NCI-H2029 treated with DMSO at 0.1 percent for 48 hours (cell line): ENCODE measurements at places on chromosomes 4 and X.

- no peak for DNase-seq
These were observed 139.0 kb downstream of the TSPAN5 start for GRCh38 chr4:98519268-98519977.

DNA sequence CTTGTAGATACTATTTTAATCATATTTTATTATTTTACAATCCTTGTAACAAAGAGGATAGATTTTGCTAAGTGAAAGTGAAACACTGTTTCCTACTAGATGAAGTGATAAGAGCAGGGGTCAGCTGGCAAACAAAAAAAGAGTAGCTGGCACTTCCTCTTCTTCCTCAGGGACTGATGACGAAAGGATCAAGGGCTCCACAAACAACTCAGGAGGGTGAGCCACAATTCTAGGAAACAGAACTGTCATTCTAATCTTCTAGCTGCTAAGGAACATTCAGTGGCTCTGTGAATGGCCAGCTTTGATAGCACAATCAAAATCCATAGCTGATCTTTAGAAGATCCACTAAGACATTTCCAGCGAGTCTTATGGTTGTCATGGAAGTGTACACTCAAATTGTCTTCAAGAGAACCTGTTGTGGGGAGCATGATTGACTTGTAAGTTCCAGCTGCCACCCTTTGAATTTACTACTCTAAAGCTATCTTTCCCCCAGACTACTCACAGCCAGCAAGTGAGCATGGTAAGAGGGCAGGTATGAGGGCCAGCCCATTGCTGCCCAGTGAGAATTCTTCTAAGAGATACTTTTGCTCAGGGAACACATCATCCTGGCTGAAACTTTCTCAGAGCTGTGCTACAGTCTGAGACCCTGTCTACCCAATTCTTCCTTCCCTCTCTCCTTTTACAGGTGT lies 275.7 kb upstream of the RASGEF1B start:
- peak; percentile 36 for DNase-seq

GRCh38 chr4:163590103-163590502 lies 95.6 kb downstream of the TMA16 start:
- DNase-seq, result no peak

GRCh38 chr4:141789716-141790115 lies 153.3 kb downstream of the IL15 start:
- no peak for DNase-seq

GRCh38 chrX:43836435-43837184 lies 45.6 kb downstream of the MAOB start:
- DNase-seq, result peak; percentile 0

DNA sequence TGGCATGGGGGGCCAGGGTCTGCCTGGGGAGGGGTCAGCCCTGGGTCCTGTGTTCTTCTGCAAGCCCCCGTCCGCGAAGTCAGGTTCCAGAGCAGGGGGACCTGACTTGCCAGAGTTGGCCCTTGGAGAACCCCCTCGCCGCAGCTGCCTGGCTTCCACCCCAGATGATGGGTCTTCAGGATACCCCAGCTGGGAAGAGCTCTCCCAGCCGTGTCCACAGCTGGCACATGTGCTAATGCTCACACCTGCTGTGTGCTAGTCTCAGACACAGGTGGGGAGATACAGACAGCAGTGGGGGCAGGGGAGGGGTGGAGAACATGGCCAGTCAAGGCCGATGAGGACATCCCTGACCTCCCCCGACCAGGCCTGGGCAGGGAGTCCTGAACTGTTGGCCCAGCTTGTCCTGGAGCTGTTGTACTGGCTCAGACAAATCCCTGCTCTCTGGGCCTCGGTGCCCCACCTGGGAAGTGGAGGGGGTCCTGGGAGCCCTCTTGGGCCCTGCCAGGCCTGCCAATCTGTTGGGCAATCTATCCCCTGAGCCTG lies 3.5 kb downstream of the ADRA2C start:
- DNase-seq, result no peak

DNA sequence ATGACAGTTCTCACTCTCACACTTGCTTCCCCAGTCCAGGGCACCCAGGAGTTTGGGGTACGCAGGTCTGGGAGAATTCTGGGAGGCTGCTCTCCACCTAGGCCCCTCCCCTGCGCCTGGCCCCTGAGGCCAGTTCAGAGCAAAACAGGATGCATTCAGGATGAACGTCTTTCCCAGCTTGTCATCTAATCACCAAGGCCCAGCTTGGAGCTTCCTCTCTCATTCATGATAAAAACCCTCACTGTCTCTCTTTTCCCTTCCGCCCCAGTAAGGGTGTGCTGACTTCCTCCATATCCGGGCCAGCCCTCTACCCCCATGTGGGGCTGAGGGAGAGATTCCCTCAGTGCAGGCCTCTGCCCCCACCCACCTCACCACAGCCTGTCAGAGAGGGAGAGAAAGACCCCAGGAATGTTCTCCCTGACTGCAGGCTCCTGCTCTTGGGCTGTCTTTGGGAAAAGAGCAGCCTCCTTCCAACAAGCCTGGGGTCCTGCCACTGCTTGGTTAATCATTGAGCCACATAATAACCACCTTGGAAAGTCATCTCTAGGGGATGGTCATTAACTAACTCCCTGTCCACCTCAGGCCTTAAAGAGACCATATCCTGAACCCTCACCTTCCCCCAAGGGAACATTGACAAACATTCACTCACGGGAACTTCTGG lies 50.1 kb downstream of the STARD8 start:
- no peak for DNase-seq

DNA sequence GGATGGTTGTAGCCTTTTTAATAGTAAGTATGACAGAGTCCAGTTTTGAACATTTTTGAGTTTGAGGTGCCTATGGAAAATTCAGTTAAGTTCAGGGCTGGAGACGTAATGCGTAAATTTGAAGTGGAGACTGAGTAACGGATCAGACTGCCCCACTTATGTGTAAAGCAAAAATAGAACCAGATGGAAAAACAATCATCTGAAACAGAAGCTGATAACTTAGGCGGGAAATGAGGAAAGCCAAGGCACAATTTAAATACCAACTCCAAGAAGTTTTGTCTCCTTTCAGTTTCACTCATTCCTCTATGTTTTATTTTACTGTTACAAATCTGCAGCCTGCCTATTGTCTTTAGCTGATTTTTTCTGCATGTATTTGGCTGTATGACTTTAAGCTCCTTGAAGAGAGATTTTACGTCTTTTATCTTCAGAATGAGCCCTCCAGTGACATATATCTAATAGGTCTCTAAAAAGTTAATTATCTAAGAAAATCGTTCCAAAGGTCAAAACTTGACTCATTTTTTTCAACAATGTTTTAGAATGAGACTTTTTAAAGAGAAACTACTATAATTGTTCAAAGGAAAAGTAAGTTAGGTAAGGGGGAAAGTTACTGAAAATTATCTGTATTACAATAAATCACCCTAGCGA lies 1.1 kb downstream of the SGCB start:
- no peak for DNase-seq

DNA sequence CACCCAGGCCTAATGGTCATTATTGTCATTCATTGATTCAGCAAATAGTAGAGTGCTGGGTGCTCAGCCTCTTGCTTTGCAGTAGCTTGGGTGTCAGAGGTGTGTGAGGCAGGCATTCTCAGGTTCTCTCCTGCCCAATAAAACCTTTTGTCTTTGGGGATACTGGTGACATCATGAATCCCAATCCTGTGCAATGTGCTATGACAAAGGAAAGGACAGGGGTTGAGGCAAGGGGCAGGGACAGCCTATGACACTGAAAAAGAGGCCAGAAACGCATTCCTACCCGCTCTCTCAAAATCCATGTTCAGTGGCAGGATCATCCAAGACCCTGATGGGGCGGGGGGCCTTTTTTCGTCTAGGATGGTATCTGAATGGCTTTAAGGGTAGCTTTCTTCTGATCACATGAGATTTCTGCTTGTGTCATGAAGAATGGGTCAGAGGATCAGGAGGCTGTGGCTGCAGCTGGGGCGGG lies 1.5 kb upstream of the FAM193A start:
- no peak for DNase-seq

DNA sequence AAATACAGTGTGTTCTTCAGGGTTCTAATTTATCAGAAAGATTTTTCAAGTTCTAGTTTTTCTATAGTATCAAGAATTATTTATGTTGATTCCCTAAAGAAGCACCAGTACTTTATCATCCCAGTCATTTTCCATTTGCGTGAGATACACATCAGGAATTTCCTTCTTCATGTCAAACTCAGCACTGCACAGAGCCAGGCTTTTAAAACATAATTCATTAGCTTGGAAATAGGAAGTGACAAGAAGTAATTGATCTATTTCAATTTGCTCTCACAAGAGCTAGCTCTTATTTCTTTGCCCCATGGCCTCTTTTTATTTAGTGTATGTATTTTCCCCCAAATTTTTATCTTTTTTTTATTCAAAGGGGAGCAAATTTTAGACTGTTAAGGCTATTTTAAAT lies 13.0 kb upstream of the SLC10A4 start:
- no peak for DNase-seq

- DNase-seq, result no peak
These were observed 10.1 kb downstream of the SEC24D start for GRCh38 chr4:118825799-118826198.

DNA sequence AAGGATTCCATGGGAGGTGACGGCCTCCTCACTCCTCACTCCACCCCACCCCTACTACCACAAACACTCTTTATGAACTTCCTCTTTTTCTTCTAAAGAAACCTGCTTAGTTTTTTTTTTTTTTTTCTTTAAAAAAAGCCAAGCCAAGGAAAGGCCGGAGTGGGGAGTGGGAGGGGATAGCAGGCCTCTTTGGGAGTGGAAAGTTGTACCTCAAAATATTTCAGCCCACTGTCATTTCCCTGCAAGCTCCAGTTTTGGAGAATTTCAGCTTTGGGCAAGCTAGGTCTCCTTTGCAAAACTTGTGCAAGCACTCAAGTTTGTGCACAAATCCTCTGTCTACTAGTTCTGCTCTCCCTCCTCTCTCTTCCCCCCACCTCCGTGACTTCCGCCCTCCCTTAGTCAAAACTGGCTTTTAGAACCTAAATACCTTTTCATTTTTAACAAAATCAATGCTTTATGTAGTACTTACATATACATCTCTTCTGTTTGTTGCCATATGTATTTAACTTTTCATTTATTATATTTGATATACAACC lies 512 bp upstream of the ANTXR2 start:
- no peak for DNase-seq

GRCh38 chrX:87468941-87469340 lies 48.7 kb upstream of the KLHL4 start:
- no peak for DNase-seq

- no peak for DNase-seq
These were observed 284.8 kb upstream of the TENM3 start for GRCh38 chr4:181958446-181958845.

- no peak for DNase-seq
These were observed 4.7 kb upstream of the FAM241A start for GRCh38 chr4:112140536-112140935.

DNA sequence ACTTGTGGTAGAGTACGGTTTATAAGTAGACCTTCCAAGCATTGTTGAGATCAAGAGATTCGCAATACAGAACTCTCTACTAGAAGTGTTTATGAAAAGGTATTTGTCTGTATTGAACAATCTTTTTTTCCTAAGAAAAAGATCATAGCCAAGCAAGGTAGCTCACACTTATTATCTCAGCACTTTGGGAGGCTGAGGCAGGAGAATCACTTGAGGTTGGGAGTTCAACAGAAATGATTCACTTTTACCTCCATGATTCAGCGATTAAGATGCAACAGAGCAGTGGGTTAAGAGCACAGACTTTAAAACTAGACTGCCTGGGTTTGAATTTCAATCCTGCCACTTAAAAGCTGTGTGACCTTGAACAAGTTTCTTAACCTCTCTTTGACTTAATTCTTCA lies 74.3 kb downstream of the TMEM156 start:
- DNase-seq, result no peak

DNA sequence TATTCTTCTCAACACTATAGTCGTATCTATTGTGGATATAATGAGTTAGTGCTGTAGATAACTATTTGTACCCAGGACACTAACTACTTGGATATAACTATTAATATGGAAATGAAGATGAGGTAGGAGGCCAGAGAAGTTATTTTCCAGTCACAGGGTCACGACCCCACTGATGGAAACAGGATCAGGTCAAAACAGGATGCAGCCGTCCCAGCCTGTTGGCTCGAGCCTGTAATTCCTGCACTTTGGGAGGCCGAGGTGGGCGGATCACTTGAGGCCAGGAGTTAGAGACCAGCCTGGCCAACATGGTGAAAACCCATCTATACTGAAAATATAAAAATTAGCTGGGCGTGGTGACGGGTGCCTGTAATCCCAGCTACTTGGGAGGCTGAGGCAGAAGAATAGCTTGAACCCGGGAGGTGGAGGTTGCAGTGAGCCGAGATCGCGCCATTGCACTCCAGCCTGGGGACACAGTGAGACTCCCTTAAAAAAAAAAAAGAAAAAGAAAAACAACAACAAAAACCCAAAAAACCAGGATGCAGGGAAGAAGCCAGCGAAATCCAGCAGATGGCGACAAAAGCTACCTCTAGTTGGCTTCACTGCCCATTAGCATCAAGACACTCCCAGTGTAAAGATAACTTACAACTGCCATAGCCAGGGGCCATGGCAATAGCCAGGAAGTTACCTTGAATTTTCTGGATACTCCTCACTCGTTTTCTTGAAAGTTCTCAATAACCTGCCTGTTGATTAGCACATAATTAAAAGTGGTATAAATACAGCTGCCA lies 37.9 kb upstream of the NKAP start:
- DNase-seq, result peak; percentile 7

GRCh38 chrX:45771114-45771513 lies 570.4 kb upstream of the DIPK2B start:
- DNase-seq, result no peak

DNA sequence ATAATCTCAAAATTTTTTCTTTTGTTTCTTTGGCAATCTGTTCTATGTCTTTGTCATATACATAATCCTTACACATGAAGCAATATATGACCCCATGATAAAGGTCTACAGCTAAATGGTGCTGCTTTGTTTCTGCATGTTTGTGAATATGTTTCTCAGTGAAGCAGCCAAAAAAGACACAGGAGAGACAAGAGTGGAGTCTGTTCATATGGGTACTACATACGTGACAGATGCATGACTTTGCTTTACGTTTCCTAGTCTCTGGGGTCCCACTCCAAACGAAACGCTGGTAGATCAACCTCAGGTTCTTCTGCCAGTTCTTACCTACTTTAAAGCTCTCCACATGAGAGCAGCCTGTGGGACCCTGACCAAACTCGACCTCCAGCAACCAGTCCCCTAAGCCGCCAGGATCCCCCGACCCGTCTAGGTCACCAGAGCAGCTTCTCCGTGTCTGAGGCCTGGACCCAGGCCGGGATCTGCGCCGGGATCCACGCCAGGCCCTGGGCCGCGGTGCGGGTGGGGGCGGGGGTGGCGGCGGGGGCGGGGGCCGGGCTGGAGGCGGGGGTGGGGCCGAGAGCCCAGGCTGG lies 1.5 kb downstream of the USP51 start:
- DNase-seq, result no peak

GRCh38 chrX:130676861-130677260 lies 226.1 kb downstream of the ENOX2 start:
- no peak for DNase-seq

- DNase-seq, result no peak
These were observed 263.3 kb upstream of the MAGEB2 start for GRCh38 chrX:29952016-29952415.

GRCh38 chr4:15885422-15885821 lies 53.1 kb downstream of the FGFBP1 start:
- DNase-seq, result no peak

- no peak for DNase-seq
These were observed 20.2 kb downstream of the GLRA3 start for GRCh38 chr4:174808836-174809235.
